GOT3 (cell line): ENCODE measurements at places on chromosomes 16 and 17.
A peak's percentile ranks its signal among the peaks of the same experiment; 100 is the strongest.

- no peak for DNase-seq
Observed at GRCh38 chr16:11248133-11248532, 7.9 kb downstream of the SOCS1 start.

- no peak for DNase-seq
Observed at GRCh38 chr17:157901-158300, 20.5 kb downstream of the SCGB1C2 start.

DNA sequence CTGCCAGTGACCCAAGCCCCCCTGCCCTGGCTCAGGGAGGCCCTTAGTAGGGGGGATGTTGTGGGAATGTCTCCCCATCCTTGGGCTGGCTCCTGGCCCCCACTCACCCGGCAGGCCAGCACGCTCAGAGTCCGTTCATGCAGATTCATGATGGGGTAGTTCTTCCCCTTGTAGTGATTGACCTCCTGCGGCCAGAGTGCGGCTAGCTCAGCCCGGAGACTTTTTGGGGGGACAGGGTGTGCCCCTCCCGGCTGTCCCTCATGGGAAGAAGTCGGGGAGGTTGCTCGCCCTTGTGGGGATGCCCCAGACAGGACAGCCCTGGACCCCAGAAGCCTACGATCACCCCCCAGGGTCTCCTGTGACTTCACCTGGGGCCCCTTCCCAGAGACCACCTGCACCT lies 4.0 kb downstream of the NPB start:
- DNase-seq, result no peak

GRCh38 chr17:66915792-66916191 lies 48.7 kb upstream of the CACNG4 start:
- DNase-seq, result no peak

DNA sequence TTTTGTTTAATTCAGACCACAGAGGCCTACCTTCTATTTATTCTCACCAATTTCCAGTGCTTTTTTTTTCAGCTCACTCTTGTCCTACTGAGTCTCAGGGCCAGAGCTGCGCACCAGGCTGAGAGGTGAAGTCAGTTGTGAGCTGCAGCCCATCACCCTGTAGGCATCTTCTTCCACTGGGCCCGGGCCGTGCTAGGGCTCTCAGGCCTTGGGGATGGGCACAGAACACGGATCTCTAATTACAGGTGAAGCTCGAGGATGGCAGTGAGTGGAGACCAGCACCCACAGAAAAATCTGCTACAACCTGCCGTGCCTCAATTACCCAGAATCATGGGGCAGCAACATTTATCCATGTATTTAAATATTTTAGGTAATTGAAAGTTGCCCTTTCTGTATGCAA lies 82.1 kb downstream of the IRX5 start:
- DNase-seq, result no peak

GRCh38 chr16:83574388-83574787 lies 233.4 kb upstream of the HSBP1 start:
- DNase-seq, result peak; percentile 37

DNA sequence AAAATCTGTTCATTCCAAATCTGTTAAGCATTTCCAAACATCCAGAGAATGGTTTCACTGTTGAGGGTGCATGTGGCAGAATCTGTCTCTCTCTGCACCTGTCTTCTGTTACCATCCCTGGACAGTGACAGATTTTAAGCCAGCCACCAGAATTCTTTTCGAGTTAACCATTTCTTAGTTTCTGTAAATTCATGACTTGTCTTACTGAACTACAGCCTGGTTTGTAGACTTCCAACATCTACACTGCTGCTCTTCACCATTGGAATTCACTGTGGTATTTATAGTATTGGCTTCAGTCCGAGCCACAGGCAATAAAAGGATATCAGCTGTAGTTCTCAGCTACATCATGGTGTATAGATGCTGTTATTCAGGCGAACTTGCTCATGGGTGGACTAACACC lies 47.6 kb downstream of the GOSR1 start:
- no peak for DNase-seq

DNA sequence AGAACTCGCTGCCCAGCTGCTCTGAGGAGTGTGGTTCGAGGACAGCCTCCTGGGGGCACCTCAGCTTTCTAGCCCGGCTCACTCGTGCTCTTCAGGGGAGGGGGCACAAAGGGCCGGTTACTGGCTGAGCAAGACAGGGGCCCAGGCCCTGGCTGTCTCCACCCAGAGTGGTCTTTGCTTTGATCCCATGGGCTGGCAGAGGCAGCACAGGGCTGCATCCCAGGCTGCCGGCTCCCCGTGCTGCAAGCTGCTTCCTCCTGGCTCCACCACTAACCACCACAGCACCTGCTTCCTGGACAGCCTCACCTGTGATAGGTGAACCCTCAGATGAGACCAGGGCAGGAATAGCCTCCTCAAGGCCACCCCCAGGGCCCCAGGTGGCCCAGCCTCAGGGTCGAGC lies 6.8 kb downstream of the SPPL2C start:
- DNase-seq, result no peak

DNA sequence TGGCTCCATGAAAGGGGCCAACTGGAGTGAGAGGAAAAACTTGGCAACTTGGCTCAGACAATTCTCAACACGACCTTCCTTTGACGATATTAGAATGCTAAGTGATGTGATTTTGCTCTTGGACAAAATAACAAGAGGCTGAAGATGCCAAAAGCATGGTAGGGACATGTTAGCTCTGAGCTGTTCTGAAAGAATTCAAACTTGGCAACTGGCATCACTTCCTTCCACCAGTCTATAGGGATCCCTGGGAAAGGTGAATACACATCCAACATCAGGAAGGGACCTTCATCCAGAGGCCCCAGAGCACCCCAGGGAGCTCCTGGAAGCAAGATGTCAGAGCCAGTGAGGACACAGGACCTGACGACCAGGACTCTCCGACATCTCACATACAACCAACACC lies 4.3 kb downstream of the KRT37 start:
- no peak for DNase-seq

- DNase-seq, result no peak
Observed at GRCh38 chr16:90020838-90021382, 1.7 kb upstream of the DBNDD1 start.

DNA sequence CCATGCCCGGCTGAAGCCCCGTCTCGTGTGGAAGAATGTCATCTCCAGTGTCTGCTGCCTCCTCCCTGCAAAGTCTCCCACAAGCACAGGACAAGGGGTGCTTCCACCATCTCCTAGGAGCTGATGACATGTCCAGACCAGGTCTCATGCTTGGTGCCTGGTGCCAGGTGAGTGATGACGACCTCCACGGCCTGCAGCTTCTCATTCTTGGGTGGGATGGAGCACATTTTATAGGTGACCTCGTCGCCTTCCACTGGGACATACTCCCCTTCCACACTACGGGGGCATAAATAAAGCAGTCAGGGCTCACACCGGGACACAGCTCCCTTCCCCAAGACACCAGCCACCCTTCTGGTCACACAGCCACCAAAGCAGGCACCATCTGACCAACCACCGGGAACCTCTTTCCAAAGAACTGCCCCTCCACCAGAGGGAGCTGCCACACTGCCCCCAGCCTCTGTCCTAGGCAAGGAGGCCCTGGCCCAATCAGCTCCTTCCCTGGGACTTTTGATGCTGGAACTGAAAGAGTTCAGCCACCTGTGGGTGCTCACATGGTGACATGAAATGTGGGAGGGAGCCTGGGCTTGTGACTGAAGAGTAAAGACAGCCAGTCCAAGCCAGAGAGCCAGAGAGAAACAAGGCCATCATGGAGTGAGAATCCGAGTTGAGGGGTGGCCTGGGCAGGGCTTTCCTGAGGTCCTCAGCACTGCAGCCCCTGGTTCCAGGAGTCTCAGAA lies 13.6 kb downstream of the CARHSP1 start:
- no peak for DNase-seq

DNA sequence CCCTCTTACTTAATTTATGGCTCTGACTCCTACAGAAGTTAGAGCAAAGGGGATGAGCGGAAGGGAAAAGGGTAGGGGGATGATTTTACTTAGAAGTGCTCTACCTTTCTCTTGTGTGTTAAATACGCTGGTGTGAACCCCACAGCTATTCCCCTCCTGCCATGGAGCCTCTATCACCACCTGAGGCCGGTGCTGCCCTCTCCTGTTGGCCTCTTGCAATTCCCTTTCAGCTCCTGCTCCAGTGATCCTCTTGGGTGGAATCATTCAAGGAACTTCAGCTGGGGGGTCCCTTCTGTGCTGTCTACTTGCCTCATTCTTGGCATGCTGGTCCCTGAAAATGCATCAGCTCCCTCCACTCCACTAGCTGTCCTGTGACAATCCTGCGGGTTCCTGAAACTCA lies 41.8 kb upstream of the CDH8 start:
- no peak for DNase-seq

- DNase-seq, result no peak
Observed at GRCh38 chr17:61574542-61575351, 16.3 kb downstream of the NACA2 start.

- no peak for DNase-seq
Observed at GRCh38 chr16:66706506-66706880, 9.9 kb upstream of the CMTM4 start.

GRCh38 chr16:4599545-4599944 lies 15.1 kb downstream of the UBALD1 start:
- DNase-seq, result no peak

GRCh38 chr16:52874042-52874441 lies 178.7 kb downstream of the CHD9NB start:
- DNase-seq, result no peak

DNA sequence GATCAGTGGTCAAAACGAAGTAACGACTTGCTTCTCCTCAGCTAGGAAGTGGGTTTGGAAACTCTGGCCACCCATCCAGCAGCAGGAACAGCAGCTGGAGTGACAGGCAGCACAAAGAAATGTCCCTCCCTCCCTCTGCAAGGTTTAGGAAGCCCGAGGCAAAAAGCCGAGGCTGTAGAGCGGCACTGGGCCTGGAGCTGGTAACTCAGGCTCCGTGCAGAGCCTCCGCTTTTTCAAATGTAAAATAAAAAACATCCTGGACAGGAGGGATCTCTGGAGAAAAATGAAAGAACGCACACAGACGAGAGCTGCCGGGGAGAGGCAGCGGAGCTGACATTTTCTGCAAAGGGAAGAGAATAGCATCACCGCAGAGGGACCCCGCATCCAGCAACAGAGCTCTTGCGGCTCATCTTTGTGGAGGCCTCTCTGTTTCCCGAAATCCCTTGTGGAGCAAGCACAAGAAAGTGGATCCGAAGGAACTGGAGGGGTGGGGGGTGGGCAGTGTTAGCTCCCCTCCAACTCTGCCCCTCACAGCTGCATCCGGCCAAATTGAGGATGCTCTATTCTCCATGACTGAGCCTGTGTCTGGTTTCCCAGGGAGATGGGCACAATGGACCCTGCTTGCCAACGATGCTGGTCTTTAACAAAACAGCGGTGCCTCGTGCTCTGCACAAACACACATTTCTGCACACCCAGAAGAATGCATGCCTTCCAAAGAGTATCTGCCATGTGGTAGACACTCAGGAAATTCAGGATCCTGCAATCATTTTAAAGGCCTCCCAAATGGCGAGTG lies 335.5 kb upstream of the ZFHX3 start:
- no peak for DNase-seq

DNA sequence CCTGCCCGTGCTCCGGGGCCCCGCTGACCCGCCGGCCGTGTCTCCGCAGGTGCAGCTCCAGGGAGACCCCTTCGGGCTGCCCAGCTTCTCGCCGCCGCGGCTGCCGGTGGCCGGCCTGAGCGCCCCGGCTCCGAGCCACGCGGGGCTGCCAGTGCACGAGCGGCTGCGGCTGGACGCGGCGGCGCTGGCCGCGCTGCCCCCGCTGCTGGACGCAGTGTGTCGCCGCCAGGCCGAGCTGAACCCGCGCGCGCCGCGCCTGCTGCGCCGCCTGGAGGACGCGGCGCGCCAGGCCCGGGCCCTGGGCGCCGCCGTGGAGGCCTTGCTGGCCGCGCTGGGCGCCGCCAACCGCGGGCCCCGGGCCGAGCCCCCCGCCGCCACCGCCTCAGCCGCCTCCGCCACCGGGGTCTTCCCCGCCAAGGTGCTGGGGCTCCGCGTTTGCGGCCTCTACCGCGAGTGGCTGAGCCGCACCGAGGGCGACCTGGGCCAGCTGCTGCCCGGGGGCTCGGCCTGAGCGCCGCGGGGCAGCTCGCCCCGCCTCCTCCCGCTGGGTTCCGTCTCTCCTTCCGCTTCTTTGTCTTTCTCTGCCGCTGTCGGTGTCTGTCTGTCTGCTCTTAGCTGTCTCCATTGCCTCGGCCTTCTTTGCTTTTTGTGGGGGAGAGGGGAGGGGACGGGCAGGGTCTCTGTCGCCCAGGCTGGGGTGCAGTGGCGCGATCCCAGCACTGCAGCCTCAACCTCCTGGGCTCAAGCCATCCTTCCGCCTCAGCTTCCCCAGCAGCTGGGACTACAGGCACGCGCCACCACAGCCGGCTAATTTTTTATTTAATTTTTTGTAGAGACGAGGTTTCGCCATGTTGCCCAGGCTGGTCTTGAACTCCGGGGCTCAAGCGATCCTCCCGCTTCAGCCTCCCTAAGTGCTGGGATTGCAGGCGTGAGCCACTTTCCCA lies 5.9 kb downstream of the CTF1 start:
- no peak for DNase-seq

DNA sequence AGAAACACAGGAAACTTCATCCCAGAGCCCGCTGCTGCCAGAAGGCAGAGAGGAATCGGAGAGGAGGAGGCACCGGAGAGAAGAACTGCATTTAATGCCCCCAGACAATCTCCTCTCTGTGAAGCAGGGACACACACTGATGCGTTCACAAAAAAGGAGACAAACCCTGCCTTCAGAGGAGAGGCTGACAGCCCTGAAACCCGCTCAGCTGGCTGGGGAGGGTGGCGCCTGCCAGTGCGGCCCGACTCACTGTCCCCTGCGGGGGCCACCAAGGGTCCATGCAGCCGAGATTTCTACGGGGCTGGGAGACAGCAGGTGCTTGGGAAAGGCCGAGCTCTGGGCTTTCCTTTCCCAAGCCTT lies 21.9 kb upstream of the CACNG1 start:
- DNase-seq, result no peak

DNA sequence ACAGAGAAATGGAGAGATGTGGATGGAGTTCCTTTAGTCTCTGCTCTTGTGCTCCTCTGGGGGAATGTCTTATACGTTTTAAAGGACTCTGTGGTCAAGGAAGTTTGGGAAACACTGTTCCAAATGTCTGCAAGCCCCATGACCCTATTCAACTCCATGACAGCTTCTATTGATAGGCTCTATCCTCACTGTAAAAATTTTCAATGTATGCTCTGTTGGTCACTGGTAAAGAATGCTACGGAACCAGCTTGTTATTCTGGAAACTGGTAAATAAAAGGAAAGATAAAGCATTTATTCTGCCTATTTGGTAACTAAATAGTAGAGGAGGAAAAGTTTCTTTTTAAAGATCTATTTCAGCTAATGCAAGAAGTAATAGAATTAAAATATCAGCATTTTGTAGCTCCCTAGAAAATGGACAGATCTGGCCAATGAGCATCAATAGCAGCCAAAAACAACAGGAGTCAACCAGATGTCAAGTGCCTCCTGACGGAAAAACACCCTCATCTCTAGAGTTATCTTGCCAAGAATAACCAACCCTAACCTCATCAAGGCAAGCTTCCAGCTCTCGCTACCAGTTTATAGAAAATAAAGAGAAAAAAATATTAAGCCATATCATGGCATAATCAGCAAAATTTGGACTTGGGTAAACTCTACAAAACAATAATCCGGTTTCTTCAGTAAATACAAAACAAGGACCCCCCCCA lies 16.1 kb downstream of the GDE1 start:
- no peak for DNase-seq

- DNase-seq, result no peak
Observed at GRCh38 chr16:3458852-3459361, 15.4 kb downstream of the NAA60 start.
